ENCODE measurements at places on chromosomes 12 and 14. TPM values are rescaled to one million over a fixed set of nuclear protein-coding genes. Genes with fewer than 3 reads are reported as not detected.

OTX2 gene
- not detected for total RNA-seq

RIPK3 gene
- not detected for total RNA-seq

MDGA2 gene
- not detected for total RNA-seq

VRTN gene
- total RNA-seq = not detected

MANSC4 gene
- not detected for total RNA-seq

GARIN6 gene
- total RNA-seq = not detected

MORN3 gene
- total RNA-seq = 0.72 TPM

ACADS gene
- 15.9 TPM for total RNA-seq

TBX3 gene
- 5.1 TPM for total RNA-seq

OAS2 gene
- 2.7 TPM for total RNA-seq

VCPKMT gene
- total RNA-seq = 6.1 TPM

SYCP3 gene
- total RNA-seq = not detected

DNA sequence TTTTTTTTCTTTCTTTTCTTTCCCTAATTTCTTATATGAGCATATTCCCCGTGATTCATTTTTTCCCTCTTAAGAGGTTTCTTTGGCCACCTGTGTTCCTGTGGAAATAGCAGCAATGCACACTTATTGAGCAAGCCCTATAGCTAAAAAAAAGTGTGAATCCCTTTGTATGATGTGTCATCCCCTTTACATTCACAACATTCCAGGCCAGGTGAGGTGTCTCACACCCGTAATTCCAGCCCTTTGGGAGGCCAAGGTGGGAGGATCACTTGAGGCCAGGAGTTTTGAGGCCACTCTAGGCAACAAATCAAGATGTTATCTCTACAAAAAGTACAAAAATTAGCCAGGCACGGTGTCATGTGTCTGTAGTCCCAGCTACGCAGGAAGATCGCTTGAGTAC, 700.4 kb upstream of the TBX3 start:
- DNase-seq = no peak
- no peak overlapping the region for H3K27ac ChIP-seq
- H3K4me3 ChIP-seq = no peak overlapping the region
- no peaks in the 10 kb centered on the region for H3K27me3 ChIP-seq
- no peaks in the 10 kb centered on the region for H3K4me1 ChIP-seq
- no peaks in the 10 kb centered on the region for H3K36me3 ChIP-seq

DNA sequence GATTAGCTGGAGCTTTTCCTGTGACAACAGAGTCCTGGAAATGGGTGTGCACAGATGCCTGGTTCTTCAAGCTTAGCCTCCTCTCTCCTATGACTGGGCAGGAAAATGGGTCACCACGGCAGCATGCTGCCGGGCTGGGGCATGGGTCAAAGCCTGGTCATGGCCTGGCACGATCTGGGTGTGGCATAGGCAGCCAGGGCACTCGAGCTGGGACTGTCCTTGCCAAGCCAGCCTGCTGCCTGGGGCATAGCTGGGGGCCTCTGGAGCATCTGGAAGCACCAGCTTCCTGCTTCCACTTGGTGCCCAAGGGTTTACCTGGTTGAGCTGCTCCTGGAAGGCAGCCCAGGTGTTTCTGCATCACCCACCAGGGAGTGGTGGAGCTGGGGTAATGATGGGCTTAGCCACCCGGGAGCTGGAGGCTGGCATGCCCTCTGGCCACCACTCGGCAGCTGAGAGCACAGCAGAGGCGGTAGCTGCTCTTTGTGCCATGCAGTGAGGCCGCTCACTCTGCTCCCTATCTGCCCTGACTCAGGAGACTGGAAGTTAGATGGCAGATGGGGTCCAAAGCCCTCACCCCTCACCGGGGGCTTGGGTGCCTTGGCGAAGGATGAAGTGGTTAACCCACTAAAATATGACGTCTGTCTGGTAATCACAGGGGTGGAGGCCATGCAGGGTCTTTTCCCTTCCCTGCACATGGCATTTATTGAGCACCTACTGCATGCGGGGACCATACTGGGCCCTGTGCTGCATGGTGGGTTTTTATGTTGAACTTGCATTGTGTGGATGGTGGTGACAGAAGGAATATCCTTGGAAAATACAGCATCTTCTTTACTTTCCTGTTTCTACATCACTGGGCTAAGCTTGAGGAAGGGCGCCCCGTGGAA, 1.7 kb downstream of the OTUB2 start:
- H3K27me3 ChIP-seq = no peaks in the 10 kb centered on the region
- DNase-seq = no peak
- no peaks in the 10 kb centered on the region for H3K36me3 ChIP-seq
- H3K4me1 ChIP-seq = peaks cover 20% of the 10 kb centered on the region
- H3K27ac ChIP-seq = no peak overlapping the region

GRCh38 chr12:103020839-103021238, 63.4 kb downstream of the ASCL1 start:
- no peak overlapping the region for H3K27ac ChIP-seq
- H3K36me3 ChIP-seq = no peaks in the 10 kb centered on the region
- no peak overlapping the region for H3K4me3 ChIP-seq
- H3K4me1 ChIP-seq = no peaks in the 10 kb centered on the region
- no peaks in the 10 kb centered on the region for H3K27me3 ChIP-seq

DNA sequence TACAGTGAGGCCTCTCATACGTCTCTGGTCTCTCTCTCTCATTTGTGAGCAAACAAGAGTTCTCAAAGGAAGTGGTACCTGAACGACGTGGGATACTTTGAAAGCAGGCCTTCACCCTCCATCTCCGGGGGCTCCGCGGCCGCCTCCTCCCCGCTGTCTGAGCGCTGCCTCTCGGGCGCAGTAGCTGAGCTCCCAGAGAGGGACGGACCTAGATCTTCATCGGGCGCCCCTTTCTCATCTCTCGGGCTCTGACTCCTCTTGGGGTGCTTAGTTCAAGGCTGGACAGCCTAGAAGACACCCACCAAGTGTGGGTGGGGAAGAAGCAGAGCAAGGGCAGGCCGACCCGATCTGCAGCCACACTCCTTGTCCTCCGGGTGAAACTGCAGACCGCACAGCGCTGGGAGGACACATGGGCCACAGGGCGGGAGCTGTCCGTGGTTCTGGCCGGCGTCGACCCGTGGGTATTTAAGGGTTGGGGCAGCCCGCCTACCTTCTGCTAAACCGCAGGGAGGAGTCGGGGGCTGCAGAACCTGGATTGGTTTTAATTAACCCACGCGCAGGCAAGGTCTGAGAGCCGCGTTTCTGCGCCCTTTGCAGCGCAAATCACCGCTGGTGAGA, 92.7 kb downstream of the PAH start:
- H3K4me3 ChIP-seq = no peak overlapping the region
- no peaks in the 10 kb centered on the region for H3K4me1 ChIP-seq
- H3K27me3 ChIP-seq = peaks cover 6% of the 10 kb centered on the region
- H3K27ac ChIP-seq = no peak overlapping the region

DNA sequence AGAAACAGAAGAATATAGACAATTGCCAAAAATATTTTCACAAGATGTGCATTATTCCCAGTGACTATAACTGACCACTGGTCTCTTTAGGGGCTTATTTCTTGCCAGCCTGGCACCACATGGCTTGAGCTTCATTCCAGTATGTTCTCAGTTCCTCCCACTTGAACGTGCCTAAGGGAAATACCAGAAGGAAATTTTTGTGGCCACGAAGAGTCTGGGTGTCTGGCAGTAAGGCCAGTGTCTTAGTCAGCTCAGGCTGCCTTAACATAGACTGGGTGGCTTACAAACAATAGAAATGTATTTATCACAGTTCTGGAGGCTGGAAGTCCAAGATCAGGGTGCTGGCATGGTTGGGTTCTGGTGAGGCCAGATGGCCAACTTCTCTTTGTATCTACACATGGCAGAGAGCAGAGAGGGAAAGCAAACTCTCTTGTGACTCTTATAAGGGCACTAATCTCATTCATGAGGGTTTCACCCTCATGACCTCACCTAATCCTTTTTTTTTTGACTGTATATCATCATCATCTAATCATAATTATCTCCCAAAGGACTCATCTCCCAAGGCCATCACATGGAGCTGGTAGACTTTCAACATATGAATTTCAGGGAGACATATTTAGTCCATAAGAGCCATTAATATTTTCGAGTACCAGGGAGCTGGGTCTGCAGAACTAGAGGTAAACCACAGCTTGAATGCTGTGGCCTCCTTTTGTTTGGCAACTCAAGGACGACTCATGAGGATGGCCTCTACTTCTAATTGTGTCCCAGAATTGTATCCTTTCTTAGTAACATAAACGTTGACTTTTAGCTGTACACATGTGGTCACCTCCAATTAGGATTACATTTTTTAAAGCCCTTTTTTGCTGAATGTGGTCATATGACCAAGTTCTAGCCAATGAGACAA, 5.1 kb upstream of the SMOC1 start:
- no peak for DNase-seq
- peaks cover 2% of the 10 kb centered on the region for H3K27me3 ChIP-seq
- H3K4me3 ChIP-seq = no peak overlapping the region
- no peaks in the 10 kb centered on the region for H3K4me1 ChIP-seq
- no peak overlapping the region for H3K27ac ChIP-seq
- no peaks in the 10 kb centered on the region for H3K36me3 ChIP-seq

GRCh38 chr14:96103560-96104460, 64.6 kb downstream of the C14orf132 start:
- no peaks in the 10 kb centered on the region for H3K4me1 ChIP-seq
- no peak for DNase-seq
- no peaks in the 10 kb centered on the region for H3K36me3 ChIP-seq
- no peaks in the 10 kb centered on the region for H3K27me3 ChIP-seq

DNA sequence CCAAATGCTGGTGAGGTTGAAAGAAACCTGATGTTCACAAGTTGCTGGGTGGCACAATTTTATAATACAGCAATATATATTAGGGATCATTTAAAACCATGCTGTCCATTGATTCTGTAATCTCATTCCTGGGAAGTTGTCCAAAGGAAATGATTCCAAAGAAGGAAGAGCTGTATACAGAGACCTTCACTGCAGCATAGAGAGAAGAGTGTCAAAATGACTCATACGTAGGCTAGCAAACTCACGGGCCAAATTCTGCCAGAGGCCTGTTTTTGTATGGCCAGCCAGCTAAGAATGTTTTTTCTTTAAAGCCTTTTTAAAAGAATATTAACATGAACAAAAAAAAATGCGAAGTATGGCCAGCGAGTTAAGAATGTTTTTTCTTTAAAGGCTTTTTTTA, 69.2 kb upstream of the MED13L start:
- no peak for DNase-seq
- H3K27ac ChIP-seq = peak overlapping the region; percentile 18
- H3K4me1 ChIP-seq = peaks cover 7% of the 10 kb centered on the region
- no peaks in the 10 kb centered on the region for H3K36me3 ChIP-seq
- no peaks in the 10 kb centered on the region for H3K27me3 ChIP-seq
- H3K4me3 ChIP-seq = no peak overlapping the region

DNA sequence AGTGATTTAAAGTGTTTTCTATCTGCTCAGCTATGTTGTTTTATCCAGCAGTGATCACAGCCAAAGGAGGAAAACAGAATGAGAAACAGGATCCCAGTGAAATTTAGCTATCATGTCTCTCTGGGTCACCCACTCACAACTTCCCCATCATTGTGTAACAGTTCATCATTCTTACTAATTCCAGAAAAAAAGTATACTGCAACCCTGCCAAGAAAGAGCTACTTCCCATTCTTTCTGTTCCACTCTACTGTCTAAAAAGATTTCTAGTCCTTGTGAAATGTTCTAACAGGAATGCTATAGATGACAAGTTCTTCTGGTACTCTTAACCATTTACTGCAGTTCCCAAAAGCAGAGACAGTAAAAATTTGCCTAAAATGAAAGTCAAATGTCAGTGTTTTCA, 39.2 kb upstream of the CD163 start:
- H3K4me3 ChIP-seq = no peak overlapping the region
- no peaks in the 10 kb centered on the region for H3K27me3 ChIP-seq
- H3K4me1 ChIP-seq = no peaks in the 10 kb centered on the region

DNA sequence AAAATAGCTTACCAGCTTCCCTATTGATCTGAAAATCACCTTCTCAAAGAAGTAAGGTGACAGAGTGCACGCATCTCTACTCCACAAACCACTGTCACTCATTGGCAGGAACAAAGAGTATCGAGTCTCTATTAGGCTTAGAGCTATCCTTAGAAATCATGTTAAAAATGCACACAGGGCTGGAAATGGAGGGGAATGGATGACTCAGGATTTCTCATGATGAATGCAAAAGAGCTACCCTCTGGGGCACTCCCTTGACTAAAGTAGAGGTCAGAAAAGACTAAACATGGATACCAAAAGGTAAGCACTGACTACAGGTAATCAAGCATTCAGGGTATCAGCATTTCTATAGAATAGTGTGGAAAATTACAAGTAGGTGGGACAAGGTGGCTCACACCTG, 96.1 kb upstream of the ANO4 start:
- no peak for DNase-seq
- no peaks in the 10 kb centered on the region for H3K4me1 ChIP-seq
- no peak overlapping the region for H3K4me3 ChIP-seq
- no peak overlapping the region for H3K27ac ChIP-seq

- H3K4me3 ChIP-seq = no peak overlapping the region
- no peaks in the 10 kb centered on the region for H3K36me3 ChIP-seq
- H3K4me1 ChIP-seq = peaks cover 87% of the 10 kb centered on the region
Observed at GRCh38 chr14:77043177-77043983, 14.9 kb upstream of the IRF2BPL start.

DNA sequence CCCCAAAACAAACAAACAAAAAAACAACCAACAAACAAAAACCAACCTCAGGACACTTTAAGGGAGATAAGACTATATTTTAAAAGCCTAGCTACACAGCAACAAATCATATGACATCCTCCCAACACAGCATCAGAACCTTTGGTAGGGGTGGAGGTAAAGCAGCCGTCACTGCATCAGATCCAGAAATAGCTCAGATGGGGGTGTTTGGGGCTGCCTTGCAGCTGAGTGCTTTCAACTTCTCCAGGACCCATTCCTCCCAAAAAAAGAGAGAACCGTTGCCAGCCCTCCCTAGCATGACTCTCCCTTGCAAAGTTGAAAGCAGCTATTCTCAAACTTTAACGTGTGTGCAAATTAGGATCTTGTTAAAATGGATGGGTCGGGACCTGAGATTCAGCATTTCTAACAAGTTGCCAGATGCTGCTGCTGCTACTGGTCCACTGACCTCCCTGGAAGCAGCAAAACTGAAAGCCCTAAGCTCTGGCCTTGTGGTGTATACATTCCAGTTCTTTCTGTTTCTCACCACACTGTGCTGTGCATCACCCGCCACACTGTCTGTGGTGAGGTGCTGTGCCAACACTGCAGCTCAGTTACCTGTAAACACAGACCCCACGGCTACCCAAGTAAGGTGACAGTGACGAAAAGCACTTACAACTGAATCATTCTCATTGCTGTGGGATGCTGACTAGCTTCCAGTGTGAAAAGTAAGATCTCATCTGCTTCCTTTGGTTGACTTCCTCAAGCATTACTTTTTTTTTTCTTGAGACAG, 54.0 kb downstream of the SLC38A1 start:
- H3K4me3 ChIP-seq = no peak overlapping the region
- peaks cover 4% of the 10 kb centered on the region for H3K4me1 ChIP-seq
- peaks cover 15% of the 10 kb centered on the region for H3K36me3 ChIP-seq
- no peak overlapping the region for H3K27ac ChIP-seq
- H3K27me3 ChIP-seq = no peaks in the 10 kb centered on the region

- DNase-seq = no peak
- no peak overlapping the region for H3K27ac ChIP-seq
- no peaks in the 10 kb centered on the region for H3K36me3 ChIP-seq
- no peaks in the 10 kb centered on the region for H3K4me1 ChIP-seq
Observed at GRCh38 chr14:29709490-29709889, 218.2 kb downstream of the PRKD1 start.

- 0 out of 2 replicates have a peak overlapping the region, but pooled peaks have one; percentile 14 for H3K4me3 ChIP-seq
- DNase-seq = no peak
- H3K27ac ChIP-seq = peak overlapping the region; percentile 100
- H3K27me3 ChIP-seq = no peaks in the 10 kb centered on the region
- H3K36me3 ChIP-seq = no peaks in the 10 kb centered on the region
- H3K4me1 ChIP-seq = peaks cover 63% of the 10 kb centered on the region
Observed at GRCh38 chr12:75724928-75725312, 213.5 kb upstream of the KRR1 start.
